Trophoblast cell (in vitro differentiated cells and primary cell): ENCODE measurements at places on chromosomes 3 and 15.

- no peak for DNase-seq
Measured at GRCh38 chr15:50880206-50880605, 28.3 kb upstream of the AP4E1 start.

DNA sequence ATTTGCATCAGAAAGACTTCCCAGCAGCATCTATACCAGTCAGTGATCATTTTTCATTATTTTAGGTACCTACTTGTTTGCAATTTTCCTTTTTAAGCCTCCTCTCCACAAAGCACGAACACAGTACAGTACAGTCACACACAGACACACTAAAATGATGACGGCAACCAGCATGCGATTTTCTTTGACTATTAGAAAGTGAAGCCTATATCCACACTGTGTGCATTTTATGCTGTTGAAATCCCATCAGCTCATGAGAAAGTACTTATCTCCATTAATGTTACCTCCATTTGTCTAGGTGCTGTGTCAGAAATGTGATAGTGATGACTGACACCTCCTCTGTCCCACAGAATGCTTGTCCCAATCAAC lies 294.7 kb upstream of the MEIS2 start:
- DNase-seq, result no peak

DNA sequence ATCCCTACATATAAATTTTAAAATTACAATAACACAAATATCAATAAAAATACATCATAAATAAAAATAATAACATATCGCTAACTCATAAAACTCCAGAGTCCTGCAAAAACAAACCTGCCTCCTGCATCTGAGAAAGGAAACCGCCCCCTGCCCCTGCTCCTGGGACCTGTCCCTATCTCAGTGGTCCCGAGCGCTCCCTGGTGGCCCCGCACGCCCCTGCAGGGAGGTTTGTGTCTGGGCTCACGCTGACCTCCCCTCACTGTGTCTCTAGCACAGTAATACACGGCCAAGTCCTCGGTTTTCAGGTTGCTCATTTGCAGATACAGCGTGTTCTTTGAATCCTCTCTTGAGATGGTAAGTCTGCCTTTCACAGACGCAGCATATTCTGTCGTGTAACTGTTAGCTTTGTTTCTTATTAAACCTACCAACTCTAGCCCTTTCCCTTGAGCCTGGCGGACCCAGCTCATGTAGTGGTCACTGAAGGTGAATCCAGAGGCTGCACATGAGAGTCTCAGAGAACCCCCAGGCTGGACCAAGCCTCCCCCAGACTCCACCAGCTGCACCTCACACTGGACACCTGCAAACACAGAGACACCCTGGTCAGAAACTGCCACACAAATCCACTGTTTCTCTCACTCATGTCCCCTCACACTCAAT lies 554.1 kb downstream of the GOLGA6L6 start:
- DNase-seq, result no peak

- no peak for DNase-seq
Measured at GRCh38 chr3:160616311-160616710, 50.9 kb upstream of the KPNA4 start.

GRCh38 chr3:197791892-197792647 lies 1.0 kb downstream of the LRCH3 start:
- DNase-seq, result no peak
